Stimulated activated CD8-positive, alpha-beta memory T cell treated with anti-CD3 and anti-CD28 coated beads, Interleukin-2, amount 100 ng/mL, for 1 hour (primary cell): ENCODE measurements at places on chromosomes 1 and 21.

DNA sequence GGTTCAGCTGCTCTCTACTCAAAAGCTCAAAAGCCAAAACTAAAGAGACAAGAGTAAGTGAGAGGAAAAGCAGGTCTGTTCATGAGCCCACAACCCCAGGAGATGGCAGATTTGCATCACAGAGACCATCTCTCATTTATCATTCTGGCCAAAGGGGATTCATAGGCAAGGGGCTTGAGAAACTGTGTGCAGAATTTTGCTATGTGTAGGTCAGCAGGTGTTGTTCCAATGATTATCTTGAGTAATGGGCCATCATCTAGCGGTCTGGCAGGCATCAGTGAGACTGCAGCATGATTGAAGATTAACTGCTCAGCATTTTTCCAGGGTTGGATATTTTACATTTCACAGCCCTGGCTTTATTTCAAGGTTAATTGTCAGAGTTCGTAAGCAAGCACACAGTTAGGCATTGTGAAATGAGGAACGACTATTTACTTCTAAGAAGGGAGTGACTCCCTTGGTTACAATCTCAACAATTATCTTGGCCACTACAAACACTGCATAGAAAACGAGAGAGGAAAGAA is 1204.6 kb upstream of the TMPRSS15 start:
- DNase-seq, result no peak

DNA sequence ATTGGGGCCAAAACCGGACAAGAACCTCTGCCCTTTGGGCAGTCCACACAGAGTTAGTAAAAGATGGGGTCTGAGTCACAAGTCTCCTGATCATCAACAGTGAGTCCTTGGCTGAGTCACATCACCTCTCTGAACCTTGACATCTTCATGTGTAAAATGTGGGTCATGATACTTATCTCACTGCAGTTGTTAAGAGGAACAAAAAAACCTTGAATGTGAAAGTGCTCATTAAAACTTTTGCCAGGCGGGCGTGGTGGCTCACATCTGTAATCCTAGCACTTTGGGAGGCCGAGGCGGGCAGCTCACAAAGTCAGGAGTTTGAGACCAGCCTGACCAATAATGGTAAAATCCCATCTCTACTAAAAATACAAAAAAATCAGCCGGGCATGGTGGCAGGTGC is 15.7 kb downstream of the S100A16 start:
- DNase-seq, result no peak

GRCh38 chr21:35198565-35198964 is 149.5 kb upstream of the RUNX1 start:
- DNase-seq, result no peak

- no peak for DNase-seq
These were observed 18.4 kb upstream of the RPL11 start for GRCh38 chr1:23673086-23673813.

GRCh38 chr21:44556879-44557278 is 1.7 kb downstream of the KRTAP10-3 start:
- DNase-seq, result no peak

DNA sequence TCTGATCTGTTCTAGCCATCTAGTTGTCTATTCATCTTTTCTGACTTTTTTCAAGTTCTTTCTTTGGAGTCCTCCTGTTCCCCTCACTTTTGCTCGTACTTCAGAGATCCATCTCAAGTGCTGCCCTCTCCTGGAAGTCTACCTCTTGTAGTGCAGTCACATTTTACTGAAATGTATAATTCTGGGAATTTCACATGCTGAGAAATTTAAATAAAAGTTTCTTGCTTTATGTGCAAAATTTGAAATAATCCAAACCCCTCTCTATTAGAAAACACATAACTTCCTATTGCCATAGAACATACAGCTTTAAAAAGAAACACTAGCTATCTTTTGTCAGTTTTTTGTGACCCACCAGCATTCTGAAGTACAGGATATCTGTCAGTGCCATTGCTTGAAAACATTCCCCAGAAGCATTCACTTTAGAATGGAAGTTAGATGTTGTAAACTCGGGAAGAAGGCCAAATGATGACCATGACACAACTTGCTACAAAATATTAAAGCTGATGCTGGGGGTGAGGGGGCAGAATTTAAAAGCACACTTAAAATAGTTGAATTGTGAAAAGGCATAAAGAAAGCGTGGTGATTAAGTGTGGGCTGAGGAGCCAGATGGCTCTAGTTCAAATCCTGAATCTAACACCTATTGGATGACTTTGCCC is 22.0 kb downstream of the RLF start:
- DNase-seq, result no peak

- no peak for DNase-seq
These were observed 12.8 kb upstream of the CNTN2 start for GRCh38 chr1:205030241-205030640.

DNA sequence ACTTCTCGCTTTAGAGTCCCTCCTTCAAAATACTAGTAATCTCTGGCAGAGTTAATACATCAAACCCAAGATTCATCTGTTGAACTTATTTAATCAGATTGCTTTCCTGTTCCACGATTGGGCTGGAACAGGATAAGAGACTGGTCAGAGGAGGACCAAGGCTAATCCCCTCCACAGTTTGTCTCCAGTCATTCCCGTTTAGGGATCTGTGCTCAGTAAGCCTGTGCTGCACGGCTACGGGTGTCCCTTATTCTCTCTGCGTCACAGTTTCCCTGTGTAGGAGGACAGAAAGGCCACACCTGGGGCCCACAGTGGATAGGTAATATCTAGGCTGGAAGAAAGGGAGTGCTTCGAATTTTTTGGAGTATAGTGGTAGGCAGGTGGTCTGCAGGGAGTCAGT is 16.5 kb upstream of the NUAK2 start:
- DNase-seq, result no peak

DNA sequence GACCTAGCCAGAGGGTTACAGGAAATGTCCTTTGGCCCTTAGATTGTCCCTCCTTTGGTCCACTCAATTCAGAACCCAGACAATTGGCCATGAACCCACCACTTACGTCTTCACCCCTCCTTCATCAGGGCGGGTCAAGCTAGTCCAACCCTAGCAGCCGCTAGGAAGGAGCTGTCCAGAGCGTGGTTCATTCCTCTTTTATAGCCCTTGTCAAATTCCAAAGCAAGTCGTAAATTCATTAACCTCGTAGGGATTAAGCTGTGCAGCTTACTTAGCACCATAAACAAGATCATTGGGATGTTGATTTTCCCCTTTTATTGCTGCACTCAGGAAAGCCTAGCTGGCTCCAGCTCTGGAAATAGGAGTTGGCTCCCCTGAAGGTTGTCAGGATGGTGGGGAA is 90.1 kb downstream of the TMEM53 start:
- no peak for DNase-seq

- no peak for DNase-seq
These were observed 55.2 kb upstream of the LGALS8 start for GRCh38 chr1:236468625-236469024.

GRCh38 chr1:93667642-93668041 is 14.0 kb downstream of the BCAR3 start:
- DNase-seq, result no peak

DNA sequence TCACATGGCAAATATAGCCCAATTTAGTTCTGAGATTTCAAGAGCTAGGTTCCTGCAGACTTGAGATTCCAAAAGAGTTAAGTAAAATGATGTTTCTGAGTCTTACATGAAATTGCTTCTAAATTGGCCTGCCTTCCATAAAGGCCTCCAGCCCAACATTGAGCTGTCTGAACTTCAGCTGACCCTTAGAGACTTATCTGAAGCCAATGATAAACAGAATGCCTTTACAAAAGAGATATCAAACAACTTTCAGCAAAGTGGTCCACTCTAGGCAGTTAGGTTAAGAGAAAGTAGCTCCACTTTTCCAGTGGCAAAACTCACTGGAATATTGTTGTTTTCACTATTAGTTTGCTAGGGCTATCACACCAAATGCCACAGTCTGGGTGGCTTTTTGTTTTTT is 6.3 kb upstream of the RC3H1 start:
- no peak for DNase-seq

DNA sequence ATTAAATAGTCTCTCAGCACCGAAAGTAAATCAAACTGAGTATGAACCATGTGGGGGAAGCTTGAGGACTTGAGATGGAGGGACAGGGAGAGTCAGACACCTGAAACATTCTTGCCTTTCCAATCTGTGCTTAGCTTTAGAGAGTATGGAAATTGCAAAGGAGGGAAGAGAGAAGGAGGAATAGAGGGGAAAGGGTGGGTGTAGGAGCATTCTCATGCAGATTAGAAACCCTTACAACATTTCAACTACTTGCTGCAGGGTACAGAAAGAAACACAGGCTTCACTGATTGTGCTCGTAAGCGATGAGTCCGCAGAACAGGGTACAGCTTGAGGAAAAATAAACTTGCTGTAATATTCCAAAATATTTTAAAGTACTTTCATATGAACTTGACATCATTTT is 73.8 kb downstream of the NIBAN1 start:
- DNase-seq, result no peak

DNA sequence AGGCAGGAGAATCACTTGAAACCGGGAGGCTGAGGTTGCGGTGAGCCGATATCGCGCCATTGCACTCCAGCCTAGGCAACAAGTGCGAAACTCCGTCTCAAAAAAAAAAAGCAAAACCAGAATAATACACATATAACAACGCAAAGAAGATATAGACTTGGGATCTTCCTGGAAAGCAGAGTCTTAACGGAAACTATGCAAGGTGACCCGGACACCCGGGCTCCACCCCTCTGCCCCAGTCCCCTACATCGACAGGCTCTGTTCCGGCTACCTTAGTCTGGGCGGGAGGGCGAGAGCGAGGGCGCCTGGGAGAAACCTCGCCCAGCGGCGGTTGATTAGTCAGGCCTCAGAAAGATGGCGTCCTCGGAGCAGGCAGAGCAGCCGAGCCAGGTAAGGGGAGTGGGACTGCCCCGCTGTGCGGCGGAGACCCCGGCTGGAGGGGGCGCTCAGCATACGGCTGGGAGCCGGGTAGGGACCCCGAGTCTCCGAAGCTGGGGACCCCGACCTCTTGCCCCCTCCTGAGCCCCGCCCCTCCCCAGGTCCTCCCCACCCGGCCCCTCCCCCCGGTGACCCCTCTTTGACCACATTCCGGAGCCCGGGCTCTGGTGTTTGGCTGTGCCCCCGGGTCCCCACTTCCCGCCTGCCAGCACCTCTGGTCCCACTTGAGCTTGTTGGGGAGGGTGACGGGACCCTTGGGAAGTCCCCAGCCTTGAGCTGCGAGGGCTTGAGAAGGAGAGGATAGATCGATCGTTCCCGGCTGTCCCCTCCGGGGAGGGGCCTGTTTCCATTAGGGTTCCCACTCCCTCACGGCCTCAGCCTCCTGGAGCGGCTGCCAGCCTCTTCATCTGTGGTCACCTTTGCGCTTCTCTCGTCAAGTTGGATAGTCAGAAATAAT is at the start of gene PEX14:
TSS of gene PEX14 (plus strand) at position 338 of the 895 bp plus-strand sequence. CDS start at position 355, 17 bp downstream.
- DNase-seq, result peak; percentile 56

GRCh38 chr21:19603011-19603593 is 1199.5 kb upstream of the TMPRSS15 start:
- no peak for DNase-seq

- DNase-seq, result no peak
These were observed 90.4 kb downstream of the SLC30A10 start for GRCh38 chr1:219837994-219838294.

GRCh38 chr1:100485855-100486258 is 52.1 kb upstream of the GPR88 start:
- DNase-seq, result no peak

DNA sequence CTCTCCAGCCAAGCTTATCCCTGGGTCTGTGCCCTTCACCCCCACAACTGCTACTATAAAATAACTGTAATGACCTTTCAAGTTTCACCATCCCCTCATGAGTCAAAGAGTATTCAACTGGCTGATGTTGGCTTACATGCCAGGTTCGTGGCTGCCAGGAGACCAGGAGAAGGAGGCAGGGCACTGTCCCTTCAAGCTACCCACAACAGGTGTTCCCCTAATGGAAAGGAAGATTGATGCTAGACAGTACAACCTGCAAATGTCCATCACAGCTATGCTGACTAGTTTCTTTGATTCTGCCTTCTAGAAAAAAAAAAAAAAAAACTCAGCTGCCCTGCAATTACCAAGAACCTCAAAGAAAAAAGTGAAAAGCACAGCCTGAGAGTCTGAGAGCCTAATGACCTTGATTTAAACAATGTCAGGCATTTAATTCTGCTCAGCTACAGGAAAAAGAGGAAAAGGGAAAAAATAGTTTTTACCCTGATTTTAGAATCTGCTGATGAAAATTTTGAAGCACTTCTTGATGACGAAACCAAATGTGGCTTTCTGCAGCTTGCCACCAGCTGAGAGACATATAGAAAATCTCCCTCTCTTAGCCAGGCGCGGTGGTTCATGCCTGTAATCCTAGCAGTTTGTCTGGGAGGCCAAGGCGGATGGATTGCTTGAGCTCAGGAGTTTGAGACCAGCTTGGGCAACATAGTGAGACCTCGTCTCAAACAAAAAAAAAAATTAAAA is 82.7 kb upstream of the ROR1 start:
- DNase-seq, result no peak

DNA sequence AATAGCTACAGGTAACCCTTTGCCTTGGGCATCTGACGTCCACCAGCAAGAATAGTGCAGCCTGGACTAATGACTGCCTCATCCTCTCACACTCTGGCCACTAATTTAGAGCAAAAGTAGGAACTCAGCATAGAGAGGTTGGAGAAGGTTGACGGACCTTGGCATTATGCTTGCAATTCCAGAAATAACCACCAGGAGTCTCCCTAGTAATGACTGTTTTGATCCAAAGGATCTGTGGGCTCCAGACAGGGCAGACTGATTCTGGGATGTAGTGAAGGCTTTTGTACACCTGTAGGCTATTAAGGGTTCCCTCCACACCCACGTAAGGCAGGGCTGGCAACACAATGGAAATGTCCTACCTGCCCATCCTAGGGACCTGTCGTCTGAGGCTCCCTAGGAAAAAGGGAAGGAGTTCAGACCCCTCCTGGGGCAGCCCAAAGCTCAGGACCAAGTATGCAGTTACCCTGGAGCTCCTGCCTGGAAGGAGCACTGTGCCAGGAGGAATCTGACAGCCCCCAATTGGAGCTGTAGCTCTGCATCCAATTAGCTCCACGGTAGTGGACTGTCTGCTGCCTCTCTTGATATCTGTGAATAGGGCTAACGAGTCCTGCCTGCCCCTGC is 91.0 kb upstream of the TMEM51 start:
- DNase-seq, result no peak

DNA sequence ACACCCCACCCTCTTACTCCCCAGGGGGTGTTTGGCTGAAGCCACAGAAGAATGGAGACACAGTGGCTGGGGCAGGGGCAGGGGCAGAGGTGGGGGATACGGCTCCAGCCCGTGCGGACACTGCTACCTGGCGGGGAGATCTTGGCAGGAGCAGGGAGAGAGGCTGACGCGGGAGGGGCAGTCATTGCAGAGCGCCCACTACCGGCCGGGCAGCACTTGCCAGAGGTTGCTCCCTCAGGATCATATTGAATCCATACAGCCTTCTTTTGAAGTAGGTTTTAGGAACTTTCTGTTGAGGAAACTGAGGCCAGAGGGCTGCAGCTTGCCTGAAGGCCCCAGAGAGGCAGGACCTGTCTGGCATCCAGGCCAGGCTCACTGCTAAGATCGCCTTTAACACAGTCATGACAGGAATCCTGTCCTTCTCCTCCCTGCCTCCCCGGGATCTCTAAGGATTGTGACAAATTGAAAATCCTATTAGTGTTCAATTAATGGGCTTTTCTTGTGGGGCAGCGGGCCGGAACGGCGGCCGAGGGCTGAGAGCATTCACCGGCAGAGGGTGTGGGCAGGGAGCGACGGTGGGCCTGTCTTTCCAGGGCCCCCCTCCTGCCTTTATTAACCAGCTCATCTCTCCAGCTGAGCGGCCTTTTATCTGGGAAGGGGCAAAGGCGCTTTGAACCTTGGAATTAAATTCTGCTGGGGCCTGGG is 65.5 kb upstream of the WNT4 start:
- no peak for DNase-seq

- DNase-seq, result no peak
These were observed 27.0 kb upstream of the SMYD3 start for GRCh38 chr1:246534114-246534513.
